ENCODE measurements at places on chromosomes 4 and X.
A peak's percentile ranks its signal among the peaks of the same experiment; 100 is the strongest.

GRCh38 chr4:7487502-7487901 lies 52.8 kb upstream of the PSAPL1 start:
- no peak for DNase-seq

- DNase-seq: no peak
Measured at GRCh38 chr4:39873823-39874222, 103.9 kb downstream of the PDS5A start.

- no peak for DNase-seq
Measured at GRCh38 chr4:141036786-141037185, 96.5 kb downstream of the RNF150 start.

- no peak for DNase-seq
Measured at GRCh38 chrX:107894038-107894437, 68.4 kb downstream of the MID2 start.

DNA sequence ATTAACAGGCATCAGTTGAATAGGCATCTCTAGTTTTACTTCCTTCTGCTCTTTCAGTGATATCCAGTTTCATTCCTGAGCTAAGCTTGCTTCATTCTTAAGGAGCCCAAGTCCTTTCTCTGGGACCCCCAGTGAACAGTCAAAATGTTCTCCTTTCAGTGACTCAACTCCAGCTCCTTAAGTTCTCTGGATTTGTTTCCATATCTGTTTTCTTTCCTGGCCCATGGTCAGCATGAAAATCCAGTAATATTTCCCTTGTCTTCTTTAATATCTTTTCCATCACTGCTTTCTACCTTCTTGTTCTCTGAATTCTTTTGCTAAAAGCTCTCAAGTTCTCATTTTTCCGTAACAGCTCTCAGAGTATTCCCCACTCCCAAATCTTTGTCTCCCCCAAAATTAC lies 25.5 kb downstream of the ADGRL3 start:
- no peak for DNase-seq

- no peak for DNase-seq
Measured at GRCh38 chr4:168361365-168362024, 42.9 kb upstream of the DDX60 start.

GRCh38 chr4:84379917-84380641 lies 119.0 kb downstream of the NKX6-1 start:
- DNase-seq: no peak

- peak; percentile 60 for DNase-seq
Measured at GRCh38 chrX:68443155-68443868, 10.0 kb upstream of the OPHN1 start.

- DNase-seq: no peak
Measured at GRCh38 chr4:94244829-94245185, 37.1 kb downstream of the SMARCAD1 start.

- no peak for DNase-seq
Measured at GRCh38 chr4:101931619-101932018, 141.1 kb downstream of the BANK1 start.

DNA sequence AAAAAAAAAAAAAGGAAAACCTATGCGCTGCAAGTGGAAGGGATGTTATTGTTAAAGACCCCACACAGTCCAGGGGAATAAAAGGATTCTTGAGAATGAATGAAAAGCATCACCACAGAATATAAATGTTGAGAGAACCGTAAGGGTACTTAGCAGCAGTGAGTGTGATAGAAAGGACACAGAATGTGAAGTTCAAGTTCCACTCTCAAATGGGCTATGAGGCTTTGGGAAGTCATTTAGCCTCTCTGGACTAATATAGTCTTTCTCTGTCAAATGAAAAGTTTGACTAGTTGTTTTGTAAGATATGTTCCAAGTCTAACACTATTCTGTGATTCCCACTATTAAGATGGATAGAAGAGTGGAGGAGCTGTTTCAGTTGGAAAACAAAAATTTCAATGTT lies 35.8 kb upstream of the MAML3 start:
- DNase-seq: no peak

GRCh38 chr4:125319311-125319710 lies 4.6 kb downstream of the FAT4 start:
- no peak for DNase-seq

- no peak for DNase-seq
Measured at GRCh38 chr4:98778206-98778605, 119.8 kb upstream of the TSPAN5 start.

DNA sequence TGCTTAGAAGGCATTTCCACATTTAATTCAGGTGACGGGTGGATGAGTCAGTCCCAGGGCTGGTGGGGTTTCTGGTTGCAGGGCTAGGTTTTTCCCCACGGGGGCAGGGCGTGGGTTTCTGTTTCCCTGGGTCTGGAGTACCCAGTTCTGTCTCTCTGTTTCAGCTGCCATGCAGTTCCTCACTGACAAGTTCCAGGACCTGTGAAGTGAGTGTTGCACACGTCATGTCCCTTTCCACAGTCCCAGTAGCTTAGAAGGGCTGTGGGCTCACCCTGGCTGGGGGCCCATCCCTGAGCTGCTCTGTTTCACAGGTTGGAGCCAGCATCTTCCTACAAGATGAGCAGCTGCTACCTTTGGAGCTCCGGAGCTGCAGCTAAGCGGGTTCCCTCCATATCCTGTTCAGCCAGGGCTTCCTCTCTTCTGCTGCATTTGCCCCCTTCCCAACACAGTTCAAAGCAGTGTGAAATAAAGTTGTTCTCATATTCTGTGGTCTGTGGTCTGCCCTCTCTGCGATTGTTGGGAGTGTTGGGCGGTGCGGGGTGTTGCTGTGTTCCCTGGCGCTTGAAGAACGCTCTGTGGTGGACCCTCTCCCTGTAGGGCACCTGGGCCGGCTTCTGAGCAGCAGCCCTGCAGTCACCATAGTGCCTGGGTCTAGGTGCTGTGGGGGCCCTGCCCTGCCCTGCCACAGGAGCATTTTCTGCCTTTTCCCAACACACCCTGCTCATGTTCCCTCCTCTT lies 3.9 kb downstream of the LOC101059915 start:
- DNase-seq: peak; percentile 84

GRCh38 chr4:94523033-94523580 lies 71.4 kb downstream of the PDLIM5 start:
- DNase-seq: no peak

- DNase-seq: no peak
Measured at GRCh38 chrX:38403834-38404233, 51.4 kb downstream of the OTC start.

DNA sequence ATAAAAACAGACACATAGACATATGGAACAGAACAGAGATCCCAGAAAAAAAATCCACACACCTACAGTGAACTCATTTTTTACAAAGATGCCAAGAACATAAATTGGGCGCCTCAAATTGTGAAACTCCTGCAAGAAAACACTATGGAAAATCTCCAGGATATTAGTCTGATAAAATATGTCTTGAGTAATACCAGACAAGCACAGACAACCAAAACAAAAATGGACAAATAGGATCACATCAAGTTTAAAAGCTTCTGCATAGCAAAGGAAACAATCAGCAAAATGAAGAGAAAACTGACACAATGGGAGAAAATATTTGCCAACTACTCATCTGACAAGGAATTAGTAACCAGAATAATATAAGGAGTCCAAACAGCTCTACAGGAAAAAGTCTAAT lies 337.3 kb upstream of the DIPK2B start:
- DNase-seq: no peak

DNA sequence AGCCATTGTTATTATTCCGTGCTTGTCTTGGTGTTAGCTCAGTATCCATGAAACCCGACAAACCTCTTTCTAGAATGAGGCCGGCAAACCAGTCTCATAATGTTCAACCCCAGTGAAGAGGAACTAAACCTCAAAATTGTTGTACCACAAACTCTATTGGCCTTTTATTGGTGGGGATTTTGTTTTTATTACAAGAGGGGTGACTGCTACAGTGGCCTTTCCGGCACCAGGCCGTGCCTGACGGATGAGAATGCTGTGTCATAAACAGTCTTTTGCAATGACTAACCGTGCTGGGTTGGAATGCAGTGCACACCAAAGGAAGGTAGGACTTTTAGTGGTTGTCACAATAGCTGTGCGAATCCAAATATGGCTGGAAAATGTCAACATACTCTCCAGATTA lies 60.8 kb downstream of the SHROOM2 start:
- DNase-seq: no peak

Data from activated effector memory CD4-positive, alpha-beta T cell treated with anti-CD3 and anti-CD28 coated beads, Interleukin-2, amount 50 U/mL, for 16 hours (primary cell).